NCI-H1105 (cell line): ENCODE measurements at places on chromosomes 2 and 18.

DNA sequence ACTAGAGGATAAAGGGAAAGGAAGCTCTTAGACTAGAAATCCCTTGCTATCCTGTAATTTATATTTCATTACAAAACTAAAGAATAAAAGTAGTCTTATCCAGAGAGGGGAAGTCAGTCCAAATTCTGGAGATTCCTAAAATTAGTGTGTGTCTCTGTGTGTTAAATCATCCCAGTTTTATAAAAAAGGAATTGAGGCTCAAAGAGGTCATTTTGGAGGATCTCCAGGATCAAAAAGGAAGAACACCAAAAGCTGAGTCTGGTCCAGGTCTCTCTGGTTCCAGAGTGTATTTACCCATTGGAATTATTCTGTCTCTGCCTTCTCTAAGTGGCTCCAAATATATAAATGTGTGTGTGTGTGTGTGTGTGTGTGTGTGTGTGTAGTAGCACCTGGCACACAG is 166.7 kb downstream of the NRXN1 start:
- DNase-seq: no peak

GRCh38 chr18:41972067-41972925 is 17.3 kb downstream of the PIK3C3 start:
- DNase-seq: no peak

DNA sequence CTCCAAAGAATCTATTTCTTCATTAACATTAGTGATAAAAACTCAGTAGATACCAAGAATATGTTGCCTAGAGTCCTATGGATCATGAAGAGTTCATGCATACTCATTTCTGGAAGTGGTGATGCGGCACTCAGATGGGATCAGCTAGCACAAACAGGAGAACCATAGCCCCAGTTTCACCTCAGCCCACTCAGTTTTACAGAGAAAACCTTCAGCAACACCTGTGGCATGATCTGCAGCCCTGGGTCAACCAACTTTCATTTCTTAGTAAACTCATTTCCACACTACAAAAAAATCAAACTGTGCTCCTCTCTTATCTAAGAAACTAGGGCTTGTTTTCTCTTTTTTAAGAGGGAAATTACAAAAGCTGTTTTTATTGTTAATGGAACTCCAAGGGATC is 569.4 kb downstream of the CCDC85A start:
- DNase-seq: no peak

GRCh38 chr2:12168791-12169388 is 422.5 kb downstream of the LPIN1 start:
- no peak for DNase-seq

DNA sequence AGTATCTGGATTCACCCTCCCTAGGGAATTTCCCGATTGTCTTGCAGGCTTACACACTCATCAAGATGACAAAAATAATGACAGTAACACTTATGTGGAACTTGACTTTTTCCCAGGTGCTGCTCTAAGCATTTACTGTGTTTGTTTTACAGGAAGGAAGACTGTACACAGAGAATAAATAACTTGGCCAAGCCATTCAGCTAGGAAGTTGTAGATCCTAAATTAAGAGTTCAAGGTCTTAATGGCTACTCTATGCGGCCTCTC is 549 bp upstream of the DPP4 start:
- no peak for DNase-seq

DNA sequence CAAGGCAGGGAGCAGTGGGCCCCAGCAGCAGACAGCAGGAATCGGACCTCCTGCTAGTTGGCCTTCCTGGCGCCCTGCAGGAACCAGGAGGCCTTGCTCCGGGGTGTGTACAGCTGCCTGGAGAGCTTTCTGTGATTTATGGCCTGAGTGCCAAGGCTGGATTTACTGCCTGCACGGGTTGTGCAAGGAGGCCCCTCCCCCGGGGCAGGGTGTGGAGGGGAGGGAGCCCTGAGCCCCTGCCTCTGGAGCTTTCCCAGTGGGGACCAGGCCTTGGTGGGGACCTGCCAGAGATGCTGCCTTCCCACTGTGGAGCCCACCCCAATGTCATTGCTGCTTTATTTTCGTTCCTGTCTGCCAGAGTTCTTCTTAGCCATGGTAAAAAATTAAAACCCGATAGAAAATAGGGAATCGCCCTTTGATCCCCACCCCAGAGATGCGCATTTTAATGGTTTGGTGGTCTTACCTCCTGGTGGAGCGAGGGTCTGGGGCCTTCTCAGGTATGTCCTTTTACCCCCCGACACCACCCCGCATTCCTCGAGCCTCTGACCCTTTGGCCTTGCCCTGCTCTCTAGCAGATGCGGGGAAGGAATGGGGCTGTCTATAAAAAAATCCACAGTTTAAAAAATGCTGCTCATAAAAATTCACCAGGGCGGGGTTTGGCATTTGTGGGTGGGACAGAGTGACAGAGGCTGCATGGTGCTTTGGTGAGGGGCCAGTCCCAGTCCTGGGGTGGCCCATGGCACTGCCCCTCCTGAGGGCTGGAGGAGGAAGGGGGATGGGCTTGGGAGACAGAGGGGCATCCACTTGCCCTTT is 6.9 kb upstream of the RALB start:
- no peak for DNase-seq

DNA sequence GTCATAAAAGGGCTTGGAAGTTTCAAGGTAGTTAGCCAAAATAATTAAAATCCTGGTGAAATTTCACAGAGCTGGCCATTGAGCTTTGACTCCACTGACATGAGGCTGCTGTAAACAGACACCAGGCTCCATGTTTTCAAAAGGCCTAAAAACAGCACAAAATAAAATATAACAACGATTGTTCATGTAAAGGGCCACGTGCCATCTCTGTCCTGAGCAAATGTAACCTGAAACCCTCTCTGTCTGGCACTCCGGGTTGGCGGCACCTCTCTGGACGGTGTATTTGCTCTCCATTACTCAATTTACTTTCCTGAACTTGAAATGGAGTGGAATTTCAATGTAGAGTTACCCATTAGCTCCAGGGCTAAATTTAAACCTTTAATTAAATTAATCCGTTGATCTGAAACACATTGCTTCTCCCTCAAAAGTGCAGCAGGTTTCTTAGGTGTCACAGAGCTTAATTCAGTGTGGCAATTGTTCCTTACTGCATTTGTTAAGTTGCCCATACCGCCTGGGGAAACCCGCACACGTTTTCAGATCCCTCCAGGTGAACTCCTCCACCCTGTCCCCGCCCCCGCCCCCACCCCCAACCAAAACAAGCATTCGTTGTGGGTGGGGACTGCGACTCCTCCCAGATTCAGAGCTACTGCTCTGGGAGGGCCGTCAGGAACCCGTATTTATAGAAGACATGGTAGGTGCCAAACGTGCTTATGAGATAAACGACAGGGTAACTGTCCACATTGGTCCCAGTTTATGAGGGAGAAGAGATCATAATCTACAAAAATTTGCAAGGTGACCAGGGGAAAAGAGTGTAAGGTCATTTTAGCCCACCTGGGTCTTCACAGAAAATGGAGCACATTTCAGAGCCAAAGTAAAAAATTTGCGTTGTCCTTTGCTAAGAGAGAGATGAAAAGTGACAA is 1.2 kb upstream of the CABLES1 start:
- DNase-seq: peak; percentile 95

DNA sequence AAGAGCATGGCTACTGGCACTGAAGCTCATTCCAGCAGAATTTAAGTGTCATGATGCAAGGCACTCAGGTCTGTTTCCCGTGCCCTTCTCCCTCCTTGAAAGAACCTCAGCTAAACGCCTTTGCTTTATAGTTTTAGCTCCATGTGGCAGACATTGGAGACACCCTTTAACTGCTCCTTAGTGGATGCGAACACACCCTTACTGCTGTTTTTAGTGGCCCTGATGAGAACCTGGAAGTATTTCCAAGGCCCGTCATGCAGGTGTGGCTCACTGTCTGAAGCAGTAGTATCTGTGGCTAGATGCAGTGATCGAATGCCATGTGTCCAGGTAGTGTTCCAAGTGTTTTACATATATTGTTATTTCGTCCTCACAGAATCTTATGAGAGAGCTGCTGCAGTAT is 28.3 kb downstream of the KIF5C start:
- no peak for DNase-seq

DNA sequence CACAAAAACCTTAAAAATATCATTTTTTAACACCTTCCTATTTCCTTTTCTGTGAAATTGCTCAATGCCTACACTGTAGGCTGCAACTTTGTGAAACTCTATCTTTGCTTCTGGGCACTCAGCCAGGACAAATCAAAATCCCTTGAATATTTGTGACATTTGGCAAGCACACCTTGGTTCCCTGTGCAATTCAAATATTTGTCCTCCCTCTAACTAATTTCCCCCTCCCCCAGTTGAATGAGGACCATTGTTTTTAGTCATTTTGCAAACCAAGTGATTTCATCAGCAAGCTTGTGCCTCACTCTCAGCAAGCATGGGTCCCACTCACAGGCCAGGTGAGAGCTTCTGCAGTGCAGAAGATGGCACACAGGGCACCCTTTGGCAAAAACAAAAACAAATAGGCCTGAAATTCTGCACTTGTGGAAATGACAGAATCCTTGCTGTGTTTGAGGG is 541.5 kb downstream of the CNTNAP5 start:
- peak; percentile 67 for DNase-seq
